Natural killer cell treated with Interleukin-12 subunit alpha and Interleukin-12 subunit beta and Interleukin-15 and Interleukin-18, amount 100 ng/mL, for 72 hours (primary cell): ENCODE measurements at places on chromosomes 16 and 17.
A peak's percentile ranks its signal among the peaks of the same experiment; 100 is the strongest.

GRCh38 chr17:27612160-27612770, 18.7 kb upstream of the LGALS9 start:
- peak overlapping the region; percentile 11 for H3K27ac ChIP-seq
- no peaks in the 10 kb centered on the region for H3K27me3 ChIP-seq
- H3K4me3 ChIP-seq = no peak overlapping the region
- H3K4me1 ChIP-seq = no peaks in the 10 kb centered on the region
- DNase-seq = no peak

DNA sequence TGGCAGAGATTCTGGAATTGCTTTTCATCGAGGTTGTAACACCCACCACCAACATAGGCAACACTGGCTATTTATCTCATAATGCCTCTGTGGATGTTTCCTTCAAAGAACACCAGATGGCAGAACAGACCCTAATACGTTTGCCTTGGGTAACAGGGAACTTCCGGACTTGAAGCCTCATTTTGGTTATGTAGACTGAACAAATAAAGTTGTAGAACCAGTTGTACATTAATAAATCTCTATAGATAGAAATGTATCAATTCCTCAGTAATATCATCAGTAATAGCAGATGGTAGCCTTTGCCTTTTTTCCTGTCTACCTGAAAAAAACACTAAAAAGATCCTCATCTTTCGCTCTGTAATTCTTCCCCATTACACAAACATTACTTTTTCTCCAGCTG, 25.9 kb upstream of the APOH start:
- no peaks in the 10 kb centered on the region for H3K36me3 ChIP-seq
- peak overlapping the region; percentile 66 for H3K27ac ChIP-seq
- H3K4me1 ChIP-seq = peaks cover 8% of the 10 kb centered on the region
- H3K27me3 ChIP-seq = no peaks in the 10 kb centered on the region
- DNase-seq = peak; percentile 65
- H3K4me3 ChIP-seq = peak overlapping the region; percentile 59

GRCh38 chr17:57928928-57929327, 26.3 kb downstream of the CUEDC1 start:
- H3K4me3 ChIP-seq = no peak overlapping the region
- H3K36me3 ChIP-seq = no peaks in the 10 kb centered on the region
- DNase-seq = no peak
- peaks cover 12% of the 10 kb centered on the region for H3K27me3 ChIP-seq
- H3K27ac ChIP-seq = no peak overlapping the region

GRCh38 chr16:13708347-13709120, 211.4 kb upstream of the ERCC4 start:
- DNase-seq = no peak
- H3K27ac ChIP-seq = no peak overlapping the region
- peaks cover 4% of the 10 kb centered on the region for H3K36me3 ChIP-seq
